ENCODE measurements at places on chromosomes 6 and 20. TPM values are rescaled to one million over a fixed set of nuclear protein-coding genes. Genes with fewer than 3 reads are reported as not detected.

Gene IP6K3
- total RNA-seq, result 2.4 TPM

Gene SLC35D3
- total RNA-seq, result not detected

Gene CDH4
- total RNA-seq, result 6.0 TPM

Gene LY86
- not detected for total RNA-seq

Gene TRIM31
- total RNA-seq, result 0.72 TPM

Gene C6orf58
- total RNA-seq, result 0.11 TPM

Gene TGM2
- 524 TPM for total RNA-seq

Gene SMOC2
- 0.03 TPM for total RNA-seq

Gene BACH2
- total RNA-seq, result 1.2 TPM

Gene PDSS2
- 5.7 TPM for total RNA-seq

Gene CTSZ
- 187 TPM for total RNA-seq

Gene IMPG1
- not detected for total RNA-seq

Gene HLA-DQB2
- not detected for total RNA-seq

All from A549 treated with AZD2906 at 1 μM for 4 hours (cell line).